GOT3 (cell line): ENCODE measurements at places on chromosomes 4 and X.

GRCh38 chr4:146510942-146511341 lies 10.8 kb downstream of the SLC10A7 start:
- no peak for DNase-seq

- no peak for DNase-seq
Observed at GRCh38 chr4:83731609-83732008, 195.7 kb downstream of the GPAT3 start.

- no peak for DNase-seq
Observed at GRCh38 chr4:180828455-180829018, 1414.7 kb upstream of the TENM3 start.

DNA sequence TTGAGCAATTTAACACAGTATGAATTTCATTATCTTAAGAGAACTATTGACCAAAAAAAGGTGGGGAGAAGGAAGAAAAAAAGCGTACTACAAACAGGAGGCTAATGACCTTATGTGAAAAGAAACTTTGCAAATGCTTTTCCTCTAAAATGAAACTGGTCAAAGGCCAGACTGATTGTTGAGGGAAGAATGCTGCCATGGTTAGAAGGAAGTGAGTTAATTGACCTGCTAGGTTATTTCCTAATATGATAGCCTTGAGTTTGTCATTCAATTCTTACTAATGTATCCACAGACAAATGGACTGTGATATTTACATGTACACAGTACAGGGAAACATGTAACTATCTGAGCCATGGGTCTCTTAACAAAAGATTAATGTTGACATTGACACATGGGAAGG lies 132.8 kb downstream of the PCDH19 start:
- no peak for DNase-seq

- DNase-seq: no peak
Observed at GRCh38 chr4:52423967-52424366, 235.1 kb downstream of the USP46 start.

- no peak for DNase-seq
Observed at GRCh38 chr4:170025523-170026252, 507 bp downstream of the MFAP3L start.

- peak; percentile 1 for DNase-seq
Observed at GRCh38 chr4:185305979-185306442, 89.7 kb downstream of the LRP2BP start.

- no peak for DNase-seq
Observed at GRCh38 chrX:46620505-46620904, 46.9 kb downstream of the CHST7 start.

DNA sequence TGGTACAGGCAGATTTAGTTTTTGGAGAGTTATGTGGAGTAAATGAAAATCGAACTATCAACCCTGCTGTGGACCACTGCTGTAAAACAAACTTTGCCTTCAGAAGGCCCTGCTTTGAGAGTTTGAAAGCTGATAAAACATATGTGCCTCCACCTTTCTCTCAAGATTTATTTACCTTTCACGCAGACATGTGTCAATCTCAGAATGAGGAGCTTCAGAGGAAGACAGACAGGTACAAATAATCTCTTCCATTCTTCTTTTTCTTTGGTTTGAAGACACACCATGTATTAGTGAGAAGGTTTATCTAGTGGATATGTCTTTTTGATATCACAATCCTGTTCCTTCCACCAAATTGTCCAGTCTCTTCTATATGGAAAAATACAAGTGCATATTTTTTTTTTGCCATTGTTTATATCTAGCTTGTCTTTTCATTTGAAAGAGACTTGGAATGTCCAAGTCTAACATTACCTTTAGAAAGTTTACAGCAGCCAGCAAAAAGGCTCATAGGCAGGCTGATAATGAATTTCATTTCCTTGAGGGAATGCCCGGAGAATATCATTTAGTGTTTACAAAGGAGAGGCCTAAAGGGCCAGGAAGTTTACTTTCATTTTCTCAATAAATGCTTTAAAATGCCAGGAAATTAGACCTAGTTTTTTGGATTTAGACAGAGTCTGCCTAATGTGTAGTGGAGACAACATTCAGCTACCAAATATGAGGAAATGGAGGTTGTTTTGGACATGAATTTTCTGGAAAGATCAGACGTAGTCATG lies 18.6 kb downstream of the AFM start:
- no peak for DNase-seq

GRCh38 chr4:22802876-22803275 lies 110.1 kb downstream of the GBA3 start:
- no peak for DNase-seq

DNA sequence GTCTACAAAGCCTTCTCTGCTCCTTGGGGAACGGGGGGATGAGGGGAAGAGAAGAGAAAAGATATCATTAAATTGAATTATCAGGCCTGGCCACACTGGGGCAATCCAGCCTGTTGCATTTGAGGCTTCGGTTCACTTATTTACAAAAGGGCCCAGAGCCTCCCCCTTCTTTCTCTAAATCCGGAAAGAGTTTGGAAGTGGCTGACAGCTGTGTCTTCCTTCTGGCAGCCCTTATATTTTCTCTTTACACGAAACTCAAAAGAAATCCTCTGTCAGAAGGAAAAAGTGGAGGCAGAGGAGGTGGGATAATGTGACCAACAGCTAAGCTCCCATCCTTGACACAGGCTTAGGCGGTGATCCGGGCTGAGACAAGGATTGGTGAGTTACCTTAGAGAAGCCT lies 158.3 kb upstream of the TAPT1 start:
- no peak for DNase-seq
